ENCODE measurements at places on chromosomes 2 and 18.

GRCh38 chr2:152427902-152428301 lies 92.9 kb downstream of the FMNL2 start:
- DNase-seq, result no peak

- peak; percentile 44 for DNase-seq
Measured at GRCh38 chr2:52658598-52658997, 1109.0 kb upstream of the CHAC2 start.

- no peak for DNase-seq
Measured at GRCh38 chr2:18154812-18155211, 276.3 kb downstream of the KCNS3 start.

DNA sequence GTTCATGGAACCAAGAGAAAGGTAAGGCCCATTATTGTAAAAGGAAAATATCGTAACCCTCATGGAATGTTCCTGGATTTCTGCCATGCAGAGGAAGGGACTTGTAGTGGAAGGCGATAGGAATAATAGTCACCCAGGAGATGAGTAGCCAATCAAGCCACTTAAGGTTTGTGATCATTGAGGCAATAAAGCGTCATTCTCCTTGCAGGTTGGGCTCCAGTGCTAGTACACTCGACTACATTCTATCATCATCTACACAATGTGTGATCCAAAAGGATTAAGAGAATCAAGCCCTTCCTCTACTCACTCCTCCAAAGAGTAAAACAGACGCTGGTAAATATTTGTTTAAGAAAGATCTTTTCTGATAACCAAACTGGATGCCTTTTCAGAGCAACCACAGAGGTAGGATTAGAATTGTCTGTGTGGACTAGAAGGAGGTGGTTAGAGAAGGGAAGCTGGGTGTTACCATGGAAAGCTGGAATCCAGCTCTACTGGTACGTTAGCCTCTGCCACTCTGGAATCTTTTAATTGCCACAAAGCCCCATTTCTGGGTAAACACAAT lies 245.7 kb downstream of the IKZF2 start:
- no peak for DNase-seq

GRCh38 chr18:79547413-79548076 lies 132.1 kb upstream of the CTDP1 start:
- no peak for DNase-seq

GRCh38 chr2:159098921-159099411 lies 130.5 kb downstream of the TANC1 start:
- no peak for DNase-seq

GRCh38 chr2:69291004-69291650 lies 95.9 kb downstream of the GFPT1 start:
- DNase-seq, result peak; percentile 66

DNA sequence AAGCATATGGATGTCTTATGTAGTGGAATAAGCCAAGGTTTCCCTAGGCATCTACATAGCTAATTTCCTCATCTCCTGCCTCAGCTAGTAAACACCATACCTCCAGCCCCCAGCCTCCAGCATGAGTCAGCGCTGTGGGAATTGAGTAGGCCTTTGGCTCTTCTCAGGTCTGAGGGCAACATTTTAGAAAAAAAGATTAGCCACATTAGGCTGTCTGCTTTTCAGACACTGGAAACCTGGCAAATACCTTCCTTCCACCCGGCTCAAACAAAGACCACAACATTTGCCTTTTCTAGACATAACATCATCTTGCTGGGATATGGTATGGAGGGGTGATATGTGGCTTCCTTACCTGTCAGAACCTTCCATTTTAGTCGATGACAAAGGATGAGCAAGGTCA lies 6.1 kb upstream of the CCDC195 start:
- DNase-seq, result peak; percentile 5

DNA sequence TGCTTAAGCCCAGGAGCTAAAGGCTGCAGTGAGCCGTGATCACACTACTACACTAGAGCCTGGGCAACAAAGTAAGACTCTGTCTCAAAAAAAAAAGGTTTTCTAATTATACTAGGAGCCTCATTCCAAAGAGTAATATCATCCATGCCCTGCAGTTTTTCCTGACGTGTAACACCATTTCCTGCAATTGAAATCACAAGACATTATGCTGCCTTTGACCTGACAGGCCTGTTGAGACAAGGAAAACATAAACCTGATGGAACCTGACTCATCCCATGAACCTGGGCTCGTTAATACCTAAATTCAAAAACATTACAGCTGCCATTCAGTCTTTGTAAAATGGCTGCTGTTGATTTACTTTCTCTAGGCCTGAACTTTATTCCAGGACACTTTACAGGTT lies 58.7 kb upstream of the PEX13 start:
- peak; percentile 50 for DNase-seq

DNA sequence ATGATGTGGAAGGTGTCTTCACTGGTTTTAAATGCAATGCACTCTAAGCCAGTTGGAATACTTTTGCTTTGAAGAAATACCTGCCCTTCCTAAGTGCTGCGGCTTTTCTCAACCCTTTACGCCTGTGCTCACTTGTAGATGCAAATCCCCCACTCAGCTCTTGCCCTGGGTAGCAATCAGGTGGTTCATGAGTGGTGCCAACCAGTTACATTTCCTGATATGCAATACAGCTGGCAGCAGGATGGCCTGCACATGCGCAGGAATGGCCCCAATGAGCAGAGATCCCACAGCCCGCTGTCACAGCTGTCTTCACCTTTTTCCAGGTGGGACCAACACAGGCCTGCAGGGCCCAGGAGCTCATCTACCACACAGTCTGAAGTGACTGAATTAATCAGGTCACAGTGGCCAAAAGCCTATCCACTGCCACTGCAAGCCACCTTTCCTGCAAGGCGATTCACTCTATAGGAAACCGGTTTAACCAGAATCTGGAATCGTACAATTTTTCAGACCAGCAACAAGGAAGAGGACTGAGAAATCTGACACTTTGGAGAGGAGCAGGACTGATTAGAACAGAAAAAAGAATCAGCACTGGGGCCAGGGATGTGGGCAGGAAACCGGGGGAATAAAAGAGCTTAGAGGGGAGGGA lies 247.8 kb downstream of the MYT1L start:
- DNase-seq, result no peak

- DNase-seq, result no peak
Measured at GRCh38 chr18:15005313-15006130, 257.6 kb downstream of the ANKRD30B start.

- DNase-seq, result no peak
Measured at GRCh38 chr2:132366421-132367180, 50.0 kb upstream of the GPR39 start.

DNA sequence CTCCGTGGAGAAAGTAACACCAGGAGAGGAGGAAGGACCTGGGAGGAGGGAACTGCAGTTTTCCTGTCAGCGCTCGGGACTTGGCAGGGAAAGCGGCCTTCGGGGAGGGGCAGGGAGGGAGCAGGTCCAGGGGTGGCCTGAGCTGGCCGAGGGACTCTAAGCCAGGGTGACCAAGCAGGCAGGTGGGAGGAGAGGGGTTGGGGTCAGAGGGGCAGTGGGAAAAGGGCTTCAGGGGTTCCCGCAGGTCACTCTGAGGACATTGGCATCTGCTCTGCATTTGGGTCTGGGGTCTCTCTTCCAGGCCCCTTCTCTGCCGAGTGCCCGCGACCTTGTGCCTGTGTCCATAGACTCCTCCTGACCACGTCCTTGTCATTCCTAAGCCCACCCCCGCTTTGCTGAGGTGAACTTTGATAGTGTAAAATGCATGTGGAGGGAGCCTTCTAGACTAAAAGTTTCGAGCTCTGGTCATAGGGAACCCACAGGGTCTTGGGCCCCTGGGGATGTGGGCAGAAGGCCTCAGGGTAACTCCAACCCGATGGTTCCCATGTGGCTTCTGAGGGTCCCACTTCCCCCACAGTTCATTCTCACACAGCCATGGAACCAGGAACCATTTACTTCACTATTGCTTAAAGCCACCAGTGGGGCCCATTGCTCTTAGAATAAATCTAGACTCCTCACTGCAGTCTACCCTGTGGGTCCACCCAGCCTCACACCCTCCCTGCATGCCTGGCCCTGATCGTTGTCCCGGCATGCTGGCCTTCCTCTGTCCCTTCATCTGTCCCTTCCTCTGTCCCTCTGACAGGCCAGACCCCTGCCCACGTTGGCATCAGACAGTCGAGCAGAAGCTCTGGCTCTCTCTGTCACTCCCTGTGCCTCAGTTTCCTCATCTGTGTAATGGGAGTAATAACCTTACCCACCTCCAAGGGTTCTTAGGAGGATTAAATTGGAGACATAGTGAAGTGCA lies 229.2 kb downstream of the SEPTIN10 start:
- DNase-seq, result no peak

DNA sequence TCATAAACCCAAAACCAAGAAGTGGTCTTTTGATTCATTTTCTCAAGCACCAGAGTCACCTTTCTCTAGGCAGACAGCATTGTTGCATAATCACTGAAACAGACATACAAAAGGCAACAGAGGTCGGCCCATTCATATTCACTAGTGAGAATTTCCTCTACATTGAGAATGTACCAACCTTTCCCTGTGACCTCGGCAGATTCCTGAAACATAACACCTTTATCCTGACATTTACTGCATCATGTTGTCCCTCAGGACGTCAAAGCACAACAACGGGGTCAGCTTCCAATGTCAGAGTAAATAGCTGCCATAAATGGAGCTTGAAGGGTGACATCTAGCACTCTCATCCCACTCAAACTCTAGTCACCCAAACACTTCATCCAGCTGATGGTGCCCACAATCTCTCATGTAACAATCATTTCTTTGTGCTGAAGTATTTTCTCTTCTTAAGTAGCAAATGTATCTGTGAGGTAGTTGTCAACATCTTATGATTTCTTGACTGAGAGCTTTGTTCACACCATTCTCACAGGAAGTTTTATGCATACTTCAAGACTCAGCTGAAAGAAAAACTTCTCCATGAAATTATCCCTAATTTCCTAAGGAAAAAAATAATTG lies 802.6 kb upstream of the CHAC2 start:
- no peak for DNase-seq

DNA sequence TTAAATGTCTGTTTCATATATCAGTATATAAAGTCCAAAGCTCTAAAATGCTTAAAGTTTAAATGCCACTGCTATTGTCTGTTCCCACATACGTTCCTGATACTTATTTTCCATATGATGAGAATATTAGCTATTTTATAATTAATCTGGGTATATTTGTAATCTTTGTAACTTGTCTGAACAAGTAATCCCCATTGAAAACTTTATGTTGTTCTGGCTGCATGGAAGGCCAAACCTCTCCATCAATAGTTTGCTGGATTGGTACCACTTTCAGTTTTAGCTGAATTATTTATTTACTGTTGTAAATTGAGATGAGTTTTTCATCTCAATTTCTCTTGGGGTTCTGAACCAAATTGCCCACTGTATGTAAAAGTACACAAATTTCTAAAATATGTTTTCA lies 1.5 kb downstream of the MBD5 start:
- DNase-seq, result no peak

Measured in AG04449 (cell line).